ENCODE measurements at places on chromosomes 3 and 15.
A peak's percentile ranks its signal among the peaks of the same experiment; 100 is the strongest.

GRCh38 chr15:61041886-61042285, 187.2 kb downstream of the RORA start:
- no peak for DNase-seq

- peak; percentile 70 for DNase-seq
These were observed 279.4 kb upstream of the TLE3 start for GRCh38 chr15:70376929-70377691.

DNA sequence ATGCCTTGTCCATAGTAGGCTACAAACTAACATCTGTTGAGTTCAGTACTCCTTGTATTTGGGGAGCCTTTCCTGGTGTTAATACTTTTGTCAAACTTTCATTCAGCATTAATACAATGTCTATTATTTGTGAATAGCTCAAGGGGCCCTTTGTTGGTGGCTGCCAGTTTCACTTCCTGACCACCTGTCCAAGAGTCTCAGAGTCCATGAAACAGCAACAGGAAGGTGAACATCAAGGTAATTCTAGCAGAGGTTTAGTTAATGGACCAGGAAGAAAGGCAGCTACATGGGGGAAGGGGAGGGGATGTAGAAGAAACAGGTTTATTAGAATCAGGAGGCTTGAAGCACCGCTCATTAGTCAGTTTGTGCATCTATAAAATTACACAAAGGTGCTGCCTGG, 386.9 kb downstream of the PDCD6IP start:
- no peak for DNase-seq

DNA sequence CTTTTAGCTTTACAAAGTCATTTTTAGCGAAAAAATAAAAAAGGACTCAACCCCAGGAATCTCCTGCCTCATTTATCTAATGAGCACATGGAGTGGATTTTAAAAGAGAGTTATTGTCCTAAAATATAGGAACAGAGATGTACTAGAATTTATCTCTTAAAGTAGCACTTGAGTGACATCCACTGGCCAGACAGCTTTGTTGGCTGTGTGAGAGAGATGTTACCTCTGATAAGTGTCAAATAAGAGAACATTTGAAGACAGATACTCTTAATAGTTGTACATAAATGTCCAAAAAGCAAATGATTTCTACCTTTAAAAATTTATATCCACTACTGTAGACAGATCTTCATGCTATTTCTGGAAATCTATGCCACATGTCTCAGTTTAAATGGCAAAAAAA, 12.3 kb upstream of the MFSD1 start:
- no peak for DNase-seq

GRCh38 chr15:84598250-84598649, 2.6 kb upstream of the ZSCAN2 start:
- peak; percentile 99 for DNase-seq

- no peak for DNase-seq
These were observed 26.0 kb upstream of the TRIM71 start for GRCh38 chr3:32791833-32792232.

DNA sequence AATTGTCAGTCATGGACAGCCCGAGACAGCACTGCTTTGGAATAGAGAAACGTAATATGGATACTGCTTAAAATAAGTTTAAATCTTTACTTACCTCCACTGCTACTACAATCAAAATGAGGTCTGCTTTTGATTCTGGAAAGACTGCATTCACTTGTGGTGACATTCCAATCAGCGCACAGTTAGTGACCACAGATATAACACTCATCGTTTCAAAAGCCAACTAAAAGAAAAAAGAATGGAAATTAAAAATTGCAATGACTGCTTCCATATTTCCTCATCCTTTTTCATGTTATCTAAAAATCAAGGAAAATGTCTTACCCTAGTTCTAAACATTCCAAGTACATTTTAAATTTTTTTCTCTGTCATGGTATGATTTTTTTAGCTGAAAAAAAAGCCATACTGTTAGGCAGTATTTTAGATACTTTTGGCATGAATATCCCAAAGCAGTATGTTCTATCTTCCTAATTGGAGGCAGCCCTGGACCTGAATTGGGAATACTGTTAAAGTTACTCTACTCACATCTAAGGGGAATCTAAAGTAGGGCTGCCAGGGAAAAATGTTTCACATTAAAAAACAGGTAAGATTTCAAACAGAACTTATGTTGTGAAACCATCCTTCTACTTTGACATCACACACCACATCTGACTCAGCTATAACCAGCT, 72.1 kb downstream of the ANO10 start:
- no peak for DNase-seq

DNA sequence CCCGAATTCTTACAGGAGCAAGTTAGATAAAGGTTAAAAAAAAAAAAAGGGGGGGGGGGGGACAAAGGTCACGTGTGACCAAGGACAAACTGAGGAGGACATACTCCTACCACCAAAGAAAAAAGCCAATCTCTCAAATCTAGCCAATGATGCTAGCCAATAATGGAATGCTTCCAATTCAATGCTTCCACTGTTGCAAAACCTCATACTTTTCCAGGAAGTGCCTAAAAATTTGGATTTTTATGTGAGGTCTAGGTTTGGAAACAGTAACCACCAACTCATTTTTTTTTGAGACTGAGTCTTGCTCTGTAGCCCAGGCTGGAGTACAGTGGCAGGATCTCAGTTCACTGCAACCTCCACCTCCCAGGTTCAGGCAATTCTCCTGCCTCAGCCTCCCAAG, 11.4 kb downstream of the MSL2 start:
- no peak for DNase-seq

DNA sequence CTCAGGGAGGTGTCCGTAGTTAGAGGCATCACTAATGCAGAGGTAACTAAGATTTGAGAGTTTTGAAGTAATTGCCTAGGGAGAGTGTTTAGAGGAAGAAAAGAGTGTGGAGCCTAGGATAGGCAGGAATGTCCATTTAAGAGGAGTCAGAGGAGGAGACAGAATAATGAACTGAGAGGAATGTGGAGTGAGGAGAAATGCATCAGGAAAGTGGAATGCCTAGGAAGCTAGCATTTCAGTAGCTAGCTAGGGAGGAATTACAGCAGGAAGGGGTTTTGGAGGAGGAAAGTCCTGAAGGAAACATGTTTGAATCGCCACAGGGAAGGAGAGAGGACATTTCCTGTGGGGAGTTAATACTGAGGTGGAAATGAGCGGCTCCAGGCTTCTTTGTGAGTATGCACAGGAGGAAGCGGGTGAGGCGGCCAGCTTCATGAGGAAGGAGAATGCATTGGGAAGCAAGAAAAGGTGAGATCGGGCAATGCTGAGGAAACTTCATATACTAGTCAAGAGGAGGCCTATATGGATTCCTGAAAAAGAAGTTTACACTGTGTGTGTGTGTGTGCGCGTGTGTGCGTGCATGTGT, 154.3 kb downstream of the TMEM108 start:
- DNase-seq = no peak

Data from KBM-7 (cell line).